ENCODE measurements at places on chromosomes 12 and 14.

GRCh38 chr14:85824526-85824925 is 294.6 kb downstream of the FLRT2 start:
- DNase-seq = no peak

DNA sequence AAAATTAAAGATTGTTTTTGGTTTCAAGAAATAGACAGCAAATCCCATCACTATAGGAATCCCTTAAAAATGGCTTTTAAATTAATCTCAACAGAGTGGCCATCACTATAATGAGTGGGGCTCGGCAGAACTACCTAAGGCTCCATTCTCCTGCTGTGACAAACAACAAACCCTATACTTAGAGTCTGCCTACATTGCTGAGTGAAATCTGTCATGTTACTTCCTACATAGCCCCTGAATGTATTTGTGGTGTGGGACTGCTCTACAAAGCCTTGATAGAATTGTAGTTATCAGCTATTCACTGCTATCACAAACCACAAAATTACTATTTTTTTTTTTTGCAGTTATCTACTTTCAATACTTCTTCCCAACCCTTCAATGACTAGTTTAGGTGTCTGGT is 538.7 kb upstream of the ATXN7L3B start:
- DNase-seq = no peak

- DNase-seq = no peak
Measured at GRCh38 chr12:46362895-46363581, 9.5 kb downstream of the SLC38A2 start.

DNA sequence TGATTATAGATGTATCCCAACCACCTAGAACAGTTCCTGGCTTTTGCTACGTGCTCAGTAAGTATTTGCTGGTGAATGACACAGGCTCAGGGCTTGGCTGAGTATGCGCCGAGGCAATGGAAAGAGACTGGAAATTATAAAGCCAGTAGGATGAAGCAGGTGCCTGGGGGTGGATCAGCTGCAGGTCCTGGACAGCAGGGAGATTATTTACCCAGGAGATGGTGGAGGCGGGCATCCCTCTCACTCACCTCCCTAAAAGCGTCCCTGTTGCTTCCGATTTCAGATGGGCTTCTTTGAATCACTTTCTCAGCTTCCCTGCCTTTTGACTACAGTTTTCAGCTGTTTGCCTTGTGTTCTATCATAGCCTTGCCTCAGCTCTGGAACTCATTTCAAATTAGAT is 6.4 kb downstream of the SLC6A13 start:
- DNase-seq = no peak

GRCh38 chr12:69330475-69331473 is 17.4 kb upstream of the LYZ start:
- peak; percentile 29 for DNase-seq

GRCh38 chr12:53978477-53979356 is 4.0 kb upstream of the HOTAIR start:
- no peak for DNase-seq

DNA sequence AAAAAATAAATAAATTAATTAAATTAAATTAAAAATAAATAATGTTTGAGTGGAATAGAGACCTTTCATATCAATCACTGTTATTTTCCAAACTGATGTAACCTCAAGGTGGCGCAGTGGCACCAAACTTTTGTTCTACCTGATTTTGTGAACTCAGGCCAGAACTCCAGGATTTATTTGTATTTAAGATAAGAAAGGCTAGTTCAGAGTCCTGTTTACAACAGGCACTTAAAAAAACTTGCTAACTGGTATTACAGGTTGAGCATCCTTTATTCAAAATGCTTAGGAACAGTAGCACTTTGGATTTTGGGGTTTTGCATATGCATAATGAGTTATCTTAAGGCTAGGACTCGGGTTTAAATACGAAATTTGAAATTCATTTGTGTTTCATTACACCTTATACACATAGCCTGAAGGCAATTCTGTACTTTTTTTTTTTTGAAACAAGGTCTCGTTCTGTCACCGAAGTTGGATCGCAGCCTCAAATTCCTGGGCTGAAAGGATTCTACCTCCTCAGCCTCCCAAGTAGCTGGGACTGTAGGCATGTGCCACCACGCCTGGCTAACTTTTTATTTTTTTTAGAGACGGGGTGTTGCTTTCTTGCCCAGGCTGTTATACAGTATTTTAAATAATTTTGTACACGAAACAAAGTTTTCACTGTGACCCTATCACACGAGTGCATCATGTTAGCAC is 32.4 kb downstream of the YY1 start:
- DNase-seq = no peak

DNA sequence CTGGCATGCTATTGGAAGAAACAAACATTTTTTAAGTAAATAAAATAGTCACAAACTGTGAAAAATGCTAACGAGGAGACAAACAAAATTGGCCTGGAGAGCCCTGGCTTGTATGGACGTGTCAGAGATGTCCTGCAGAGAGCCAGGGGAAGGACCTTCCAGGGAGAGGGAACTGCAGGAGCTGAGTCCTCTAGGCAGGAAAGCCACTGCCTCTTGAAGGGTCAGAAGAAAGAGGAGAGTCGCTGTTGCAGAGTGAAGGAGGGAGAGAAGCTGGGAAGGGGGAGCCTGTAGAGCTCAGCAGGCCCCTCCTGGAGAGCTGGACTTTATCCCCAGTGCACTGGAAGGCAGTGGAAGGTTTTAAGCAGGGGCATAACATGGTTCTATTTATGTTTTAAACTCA is 80.3 kb upstream of the PWP1 start:
- no peak for DNase-seq

- DNase-seq = no peak
Measured at GRCh38 chr12:124848621-124849380, 14.9 kb downstream of the SCARB1 start.

GRCh38 chr12:128761379-128761790 is 62.4 kb downstream of the SLC15A4 start:
- no peak for DNase-seq

GRCh38 chr12:46763230-46763629 is 62.6 kb downstream of the SLC38A4 start:
- no peak for DNase-seq

DNA sequence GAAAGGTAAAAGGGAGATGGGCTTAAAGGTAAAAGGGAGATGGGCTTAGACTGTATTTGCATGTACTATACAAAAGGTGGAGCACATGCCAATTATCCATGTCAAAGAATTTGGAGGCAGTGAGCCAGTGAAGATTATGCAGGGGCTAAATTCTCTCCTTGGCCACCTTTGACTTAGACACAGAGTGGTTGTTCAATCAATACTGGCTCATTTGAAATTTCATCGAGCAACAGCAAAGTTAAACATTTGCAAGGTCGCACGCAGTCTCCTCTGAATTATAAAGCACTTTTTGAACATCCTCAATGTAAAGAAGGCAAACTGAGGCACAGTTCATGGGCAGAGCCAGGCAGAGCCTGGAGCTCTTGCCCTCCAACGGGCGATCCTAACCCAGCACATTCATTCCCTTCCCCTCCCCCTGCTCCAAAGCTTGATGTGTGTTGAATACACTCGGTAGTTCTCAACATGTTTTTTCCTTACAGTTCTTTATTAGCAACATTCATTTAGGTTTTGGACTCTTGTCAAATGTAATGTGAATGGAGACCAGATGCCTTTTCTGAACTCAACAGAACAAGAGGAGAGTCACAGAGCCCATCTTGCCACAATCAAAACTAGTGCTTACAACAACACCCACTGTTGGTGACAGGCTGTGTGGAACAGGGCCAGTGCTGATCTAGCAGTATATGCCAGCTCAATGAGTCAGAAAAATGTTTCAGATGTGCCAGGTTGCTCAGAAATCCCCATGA is 169.7 kb upstream of the G2E3 start:
- DNase-seq = no peak

- DNase-seq = peak; percentile 2
Measured at GRCh38 chr12:989751-990660, 1.0 kb upstream of the ERC1 start.

Measured in effector memory CD4-positive, alpha-beta T cell (primary cell).